ENCODE measurements at places on chromosomes 13 and 19.

GRCh38 chr13:107678075-107678689 lies 537.2 kb downstream of the LIG4 start:
- no peak for DNase-seq

DNA sequence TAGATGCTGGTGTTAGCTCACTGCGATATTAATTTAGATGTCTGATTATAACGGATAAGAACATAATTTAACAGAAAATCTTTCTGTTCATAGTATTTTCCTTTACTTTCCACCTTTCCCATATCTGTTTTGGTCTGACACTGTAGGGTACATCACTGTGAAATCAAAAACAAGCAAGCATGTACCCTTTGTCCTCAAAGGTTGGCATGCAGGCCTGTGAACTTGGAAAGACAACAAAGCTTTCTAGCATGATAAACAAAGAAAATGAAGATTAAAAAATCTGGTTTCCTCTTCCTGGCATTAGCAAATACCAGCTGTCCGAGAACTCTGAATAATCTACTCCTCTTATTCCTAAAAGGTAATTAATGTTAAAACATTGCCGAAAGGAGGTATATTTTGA lies 31.6 kb downstream of the THSD1 start:
- DNase-seq = no peak

DNA sequence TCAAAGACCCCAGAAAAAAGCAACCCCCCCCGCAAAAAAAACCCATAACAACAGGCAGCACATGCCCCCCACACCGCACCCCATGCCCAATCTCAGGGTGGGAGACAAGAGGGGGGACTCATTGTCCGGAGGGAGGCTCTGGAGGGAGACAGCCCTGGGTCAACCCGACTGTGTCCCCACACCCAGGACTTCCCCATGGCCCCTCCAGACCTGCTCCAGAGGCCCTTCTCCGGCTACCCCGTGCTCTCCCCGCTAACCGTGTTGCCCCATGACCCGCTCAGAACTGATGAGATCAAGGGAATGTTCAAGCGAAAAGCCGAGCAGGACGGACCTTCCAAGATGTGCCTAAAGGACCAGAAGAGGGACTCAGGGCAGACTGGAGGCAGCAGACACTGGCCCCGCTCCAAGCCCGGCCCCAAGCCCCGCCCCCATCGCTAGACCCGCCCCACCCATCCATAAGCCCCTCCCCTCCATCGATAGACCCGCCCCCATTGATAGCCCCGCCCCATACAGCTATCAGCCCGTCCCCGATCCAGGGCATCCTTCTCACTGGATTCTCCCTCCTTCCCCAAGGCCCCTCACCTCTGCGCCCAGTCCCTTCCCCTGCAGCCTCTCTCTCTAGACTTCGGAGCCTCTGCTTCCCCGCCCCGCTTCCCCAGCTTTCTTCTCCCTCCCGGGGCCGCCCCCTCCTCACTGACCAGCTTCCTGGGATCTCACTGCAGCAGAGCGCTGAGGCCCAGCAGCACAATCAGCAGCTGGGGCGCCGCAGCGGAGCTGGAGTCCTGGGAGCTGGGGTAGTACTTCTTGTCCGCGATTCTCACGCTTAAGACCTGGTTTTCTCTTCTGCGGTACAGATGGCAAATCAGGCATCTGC lies 2.2 kb downstream of the BST2 start:
- no peak for DNase-seq

DNA sequence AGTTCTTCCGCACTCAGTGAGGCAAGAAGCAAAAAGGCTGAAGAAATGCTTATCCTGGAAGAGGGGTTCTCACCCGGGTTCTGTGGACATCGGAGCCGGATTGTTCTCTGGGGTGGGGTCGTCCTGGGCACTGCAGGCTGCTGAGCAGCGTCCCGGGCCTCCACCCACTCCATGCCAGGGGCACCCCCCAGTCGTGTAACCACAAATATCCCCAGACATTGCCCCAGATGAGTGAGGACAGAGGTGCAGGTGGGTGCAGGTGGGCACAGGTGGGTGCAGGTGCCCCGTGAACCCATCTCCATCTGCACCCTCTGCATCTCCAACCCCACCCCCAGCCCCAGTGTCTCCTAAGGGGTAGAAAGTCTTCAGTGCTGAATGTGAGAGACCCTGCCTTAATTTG lies 67.5 kb downstream of the GNG7 start:
- no peak for DNase-seq

DNA sequence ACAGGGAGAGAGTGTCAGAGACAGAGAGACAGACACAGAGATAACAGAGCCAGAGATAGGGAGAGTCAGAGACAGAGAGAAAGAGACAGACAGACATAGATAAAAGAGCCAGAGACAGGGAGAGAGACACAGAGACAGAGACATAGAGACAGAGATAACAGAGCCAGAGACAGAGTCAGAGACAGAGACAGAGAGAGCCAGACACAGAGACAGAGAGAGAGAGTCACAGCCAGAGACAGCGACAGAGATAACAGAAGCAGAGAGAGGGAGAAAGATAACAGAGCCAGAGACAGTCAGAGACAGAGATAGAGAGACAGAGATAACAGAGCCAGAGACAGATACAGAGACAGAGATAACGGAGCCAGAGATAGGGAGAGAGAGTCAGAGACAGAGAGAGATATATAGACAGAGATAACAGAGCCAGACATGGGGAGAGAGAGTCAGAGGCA lies 865 bp upstream of the TNFSF9 start:
- DNase-seq = no peak

GRCh38 chr19:30135797-30136196 lies 193.8 kb downstream of the URI1 start:
- DNase-seq = no peak
